SJCRH30 (cell line): ENCODE measurements at places on chromosomes 11 and 22.
A peak's percentile ranks its signal among the peaks of the same experiment; 100 is the strongest.

- no peaks in the 10 kb centered on the region for H3K27me3 ChIP-seq
- H3K27ac ChIP-seq, result no peak overlapping the region
- no peaks in the 10 kb centered on the region for H3K36me3 ChIP-seq
These were observed 79.0 kb downstream of the ABTB2 start for GRCh38 chr11:34278693-34279297.

DNA sequence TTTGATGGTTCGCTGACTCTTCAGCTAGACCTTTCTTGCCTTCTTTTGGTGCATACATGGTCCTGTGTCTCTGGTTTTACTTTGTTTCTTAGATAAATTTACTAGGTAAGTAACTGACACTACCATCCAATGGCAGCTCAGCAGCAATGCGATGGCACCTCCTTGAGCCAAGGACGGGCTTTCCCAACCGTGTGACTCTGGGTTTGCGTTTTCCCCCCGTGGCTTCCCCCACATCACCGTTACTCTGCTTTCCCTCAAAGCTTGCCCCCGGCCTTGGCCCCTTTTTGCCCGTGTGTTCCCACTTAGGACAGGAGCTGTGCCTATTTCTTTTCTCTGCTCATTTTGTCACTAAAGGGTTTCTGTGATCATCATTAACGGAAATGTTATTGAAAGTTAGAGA is 41.5 kb downstream of the TBC1D22A start:
- H3K27ac ChIP-seq, result no peak overlapping the region
- no peaks in the 10 kb centered on the region for H3K4me1 ChIP-seq
- H3K4me3 ChIP-seq, result no peak overlapping the region

DNA sequence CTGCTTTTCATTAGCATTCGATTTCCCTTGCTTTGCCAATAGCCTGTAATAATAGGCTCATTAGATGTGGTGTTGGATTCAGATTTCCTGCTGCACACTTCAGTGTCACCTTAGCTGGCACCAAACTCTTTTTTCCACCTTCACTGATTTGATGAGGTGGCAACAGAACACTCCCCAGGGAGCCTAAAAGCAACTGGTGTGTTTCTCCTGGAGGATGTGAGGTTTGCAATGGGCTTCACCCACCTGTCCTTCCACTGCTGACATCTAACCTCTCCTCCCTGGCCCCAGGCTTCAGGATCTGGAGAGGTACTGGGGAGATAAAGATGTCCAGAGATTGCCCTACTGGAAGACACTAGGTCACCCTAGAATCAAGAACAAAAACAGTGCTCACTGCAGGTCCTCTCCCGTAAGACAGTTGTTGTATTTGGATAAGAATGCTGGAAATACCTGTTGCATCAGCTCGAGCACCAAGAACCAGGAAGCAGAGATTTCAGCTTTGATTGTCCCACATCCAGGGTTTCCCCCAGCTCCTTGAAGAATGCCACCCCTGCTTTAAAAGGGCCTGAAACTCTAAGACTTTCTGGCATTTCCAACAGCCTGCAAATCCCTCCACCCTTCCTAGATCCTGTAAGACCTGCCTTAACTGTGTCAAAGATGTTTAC is 96.9 kb downstream of the SLC1A2 start:
- no peaks in the 10 kb centered on the region for H3K36me3 ChIP-seq
- H3K27ac ChIP-seq, result no peak overlapping the region
- H3K4me1 ChIP-seq, result peaks cover 17% of the 10 kb centered on the region

DNA sequence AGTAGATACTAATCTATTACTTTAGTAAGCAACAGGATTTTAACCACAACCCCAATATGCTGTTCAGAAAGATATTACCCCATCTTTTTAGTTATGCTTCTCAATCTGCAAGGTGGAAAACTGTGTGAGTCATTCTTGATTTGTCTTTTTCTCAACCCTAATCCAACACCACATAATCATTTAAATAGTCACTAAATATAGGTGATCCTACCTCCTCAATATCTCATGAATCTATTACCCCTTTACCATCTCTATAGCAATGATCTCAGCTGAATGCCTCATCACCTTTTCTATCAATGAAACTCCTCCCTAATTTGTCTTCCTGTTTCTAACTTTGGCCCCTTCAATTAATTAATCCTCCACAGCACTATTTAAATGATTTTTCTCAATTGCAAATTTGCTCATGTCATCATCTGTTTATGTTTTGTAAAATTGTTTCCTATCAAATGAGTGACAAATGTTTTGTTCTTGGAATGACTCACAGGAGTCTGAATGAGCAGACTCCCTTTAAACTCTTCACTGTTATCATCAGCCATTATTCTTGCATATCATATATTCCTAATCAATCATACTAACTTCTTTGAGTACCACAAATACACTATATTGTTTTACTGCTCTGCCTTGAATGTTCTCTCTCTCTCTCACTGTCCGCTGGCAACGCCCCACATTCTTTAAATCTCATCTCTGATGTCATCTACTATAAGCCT is 26.1 kb downstream of the SNX19 start:
- no peak overlapping the region for H3K4me3 ChIP-seq
- no peaks in the 10 kb centered on the region for H3K27me3 ChIP-seq
- no peak overlapping the region for H3K27ac ChIP-seq
- peaks cover 6% of the 10 kb centered on the region for H3K4me1 ChIP-seq
- no peak for DNase-seq
- peaks cover 9% of the 10 kb centered on the region; the same call in 1 of the 2 replicates for H3K36me3 ChIP-seq

DNA sequence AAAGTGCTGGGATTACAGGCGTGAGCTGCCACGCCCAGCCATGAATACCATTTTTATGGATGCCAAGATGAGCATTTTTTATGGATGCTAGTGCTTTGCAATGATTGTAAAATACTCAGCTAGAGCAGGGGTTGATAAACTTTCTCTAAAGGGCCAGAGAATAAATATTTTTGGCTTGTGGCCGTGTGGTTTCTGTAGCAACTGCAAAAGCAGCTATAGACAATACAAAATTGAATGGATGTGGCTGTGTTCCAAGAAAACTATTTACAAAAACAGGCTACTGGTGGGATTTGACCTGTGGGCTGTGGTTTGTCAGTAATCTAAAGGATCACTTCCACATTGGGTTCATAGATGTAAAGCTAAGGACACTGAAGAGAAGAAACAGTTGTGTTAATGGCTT is 56.0 kb downstream of the COMMD9 start:
- H3K4me3 ChIP-seq, result no peak overlapping the region
- H3K27ac ChIP-seq, result no peak overlapping the region
- peak; percentile 56 for DNase-seq

DNA sequence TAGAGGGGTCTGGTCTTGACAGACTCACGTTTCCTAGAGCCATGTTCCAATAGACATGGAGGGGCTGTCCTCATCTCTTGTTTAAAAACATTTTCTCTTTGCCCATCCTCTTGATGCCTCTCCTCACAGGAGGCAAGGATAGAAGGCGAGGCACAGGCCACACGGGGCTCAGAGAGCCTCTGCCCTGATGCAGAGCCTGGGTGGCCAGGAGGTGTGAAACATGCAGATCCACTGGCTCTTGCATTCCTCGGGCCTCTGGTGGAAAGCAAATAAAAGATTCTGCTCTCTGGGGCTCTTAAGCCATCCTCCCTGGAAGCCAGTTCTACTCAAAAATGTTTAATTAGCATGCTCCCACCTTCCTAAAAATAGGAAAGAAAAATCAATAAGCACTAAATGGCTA is 43.6 kb upstream of the NTM start:
- no peak overlapping the region for H3K4me3 ChIP-seq
- H3K27me3 ChIP-seq, result no peaks in the 10 kb centered on the region
- no peaks in the 10 kb centered on the region for H3K36me3 ChIP-seq
- no peaks in the 10 kb centered on the region for H3K4me1 ChIP-seq
- DNase-seq, result no peak

DNA sequence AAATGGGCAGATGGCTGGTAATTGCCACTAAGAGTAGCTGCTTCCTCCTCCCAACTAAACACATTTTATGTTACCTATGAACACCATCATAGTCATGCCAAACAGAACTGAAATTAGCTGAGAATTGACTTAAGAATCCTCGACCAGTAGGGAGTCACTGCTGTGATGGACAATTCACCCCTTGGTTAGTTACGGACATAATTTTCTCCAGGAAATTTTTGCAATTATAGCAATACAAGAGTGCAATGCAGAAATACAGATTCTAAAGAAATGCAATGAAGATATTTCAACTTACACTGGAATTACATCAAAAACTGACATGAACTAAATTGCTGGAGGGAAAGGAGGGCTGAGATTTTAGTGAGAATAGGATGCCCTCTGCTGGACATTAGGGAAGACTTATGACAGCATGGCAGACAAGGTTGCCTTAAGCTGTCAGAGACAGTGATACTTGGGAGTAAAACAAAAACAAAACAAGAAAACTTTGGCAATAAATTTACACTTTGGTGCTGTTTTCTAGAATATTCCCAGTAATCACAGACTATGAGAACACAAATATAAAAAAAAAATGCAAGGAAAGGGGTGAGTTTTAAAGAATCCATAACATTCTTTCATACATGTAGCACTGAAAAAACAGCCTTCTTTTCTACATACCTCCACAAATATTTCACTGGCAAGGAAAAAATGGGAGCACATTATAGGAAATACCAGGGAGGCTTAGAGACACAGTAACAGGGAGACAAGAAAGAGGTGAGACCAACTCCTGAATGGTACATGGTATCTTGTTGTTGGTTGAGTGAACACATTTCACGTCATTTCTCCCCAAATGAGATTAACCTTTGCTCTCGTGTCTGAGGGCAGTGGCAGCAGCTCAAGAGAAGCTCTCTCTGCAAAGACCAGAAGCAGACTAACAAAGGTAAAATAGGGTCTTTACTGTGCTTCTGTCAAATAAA is 11.2 kb upstream of the PPP2R1B start:
- no peak overlapping the region for H3K27ac ChIP-seq
- H3K4me1 ChIP-seq, result no peaks in the 10 kb centered on the region
- H3K4me3 ChIP-seq, result no peak overlapping the region
- DNase-seq, result peak; percentile 74

- H3K4me3 ChIP-seq, result no peak overlapping the region
- no peaks in the 10 kb centered on the region for H3K36me3 ChIP-seq
- H3K4me1 ChIP-seq, result peaks cover 14% of the 10 kb centered on the region; the same call in 1 of the 2 replicates
These were observed 3.8 kb downstream of the IFITM5 start for GRCh38 chr11:295351-296170.

GRCh38 chr11:83649528-83649855 is 363.3 kb upstream of the CCDC90B start:
- H3K27me3 ChIP-seq, result no peaks in the 10 kb centered on the region
- no peaks in the 10 kb centered on the region for H3K36me3 ChIP-seq
- no peak overlapping the region for H3K27ac ChIP-seq
- H3K4me3 ChIP-seq, result no peak overlapping the region
- H3K4me1 ChIP-seq, result no peaks in the 10 kb centered on the region
- no peak for DNase-seq

DNA sequence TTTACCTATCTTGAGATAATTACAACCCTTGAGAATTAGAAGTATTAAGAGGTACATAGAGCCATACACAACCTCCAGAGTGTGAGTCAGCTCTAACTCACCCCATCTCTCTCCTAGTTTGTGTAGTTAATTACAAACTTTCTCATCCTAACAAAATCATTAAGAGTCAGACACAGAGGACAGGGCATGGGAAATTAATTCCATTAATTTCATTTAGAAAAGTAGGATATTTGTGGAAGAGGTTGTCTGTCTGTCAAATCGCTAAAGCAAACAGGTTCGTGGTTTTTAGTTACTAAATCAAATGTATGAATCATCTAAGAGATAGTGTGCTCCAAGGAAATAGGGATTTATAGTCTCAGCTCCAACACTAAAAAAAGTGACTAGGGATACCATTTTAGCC is 1261.4 kb upstream of the TENM4 start:
- H3K36me3 ChIP-seq, result no peaks in the 10 kb centered on the region
- no peak for DNase-seq
- no peak overlapping the region for H3K27ac ChIP-seq
- no peaks in the 10 kb centered on the region for H3K4me1 ChIP-seq

GRCh38 chr11:40281052-40281580 is 1178.3 kb downstream of the LRRC4C start:
- no peak overlapping the region for H3K27ac ChIP-seq
- peaks cover 4% of the 10 kb centered on the region; the same call in 1 of the 2 replicates for H3K4me1 ChIP-seq
- 0 out of 2 replicates have a peak, but pooled peaks cover 6% of the 10 kb centered on the region for H3K27me3 ChIP-seq
- DNase-seq, result peak; percentile 15
- no peak overlapping the region for H3K4me3 ChIP-seq
- H3K36me3 ChIP-seq, result no peaks in the 10 kb centered on the region

- H3K27me3 ChIP-seq, result no peaks in the 10 kb centered on the region
- H3K36me3 ChIP-seq, result peaks cover 47% of the 10 kb centered on the region
- 0 out of 2 replicates have a peak overlapping the region, but pooled peaks have one; percentile 3 for H3K27ac ChIP-seq
- no peak overlapping the region for H3K4me3 ChIP-seq
These were observed 43.7 kb downstream of the CD82 start for GRCh38 chr11:44608991-44609782.

DNA sequence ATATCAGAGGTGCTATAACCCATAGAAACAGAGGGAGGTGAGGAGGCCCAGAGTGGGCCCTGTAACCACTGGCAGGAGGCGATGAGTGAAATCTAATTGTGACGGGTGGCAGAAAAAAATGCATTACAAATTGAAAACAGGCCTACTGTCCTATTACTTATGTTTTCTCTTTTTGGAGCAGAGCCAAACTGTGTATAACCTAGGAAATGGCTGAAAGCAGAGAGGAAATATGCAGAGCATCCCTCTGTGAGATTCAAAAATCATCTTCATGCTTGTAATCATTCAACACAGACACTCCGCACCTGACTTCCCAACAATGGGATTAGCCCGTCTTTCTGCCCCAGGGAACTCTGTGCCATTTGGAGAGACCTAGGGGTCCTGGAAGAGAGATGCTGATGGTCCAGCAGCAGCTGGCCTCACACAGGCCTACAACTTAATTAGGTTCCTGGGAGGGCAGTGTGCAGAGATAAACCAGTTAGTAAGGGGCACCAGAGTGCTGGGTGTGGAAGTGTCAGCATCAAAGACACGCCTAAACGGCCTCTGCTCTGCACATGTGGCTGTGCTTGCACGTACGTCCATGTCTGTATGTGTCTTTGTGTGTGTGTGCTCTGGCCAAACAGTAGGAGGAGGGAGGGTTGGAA is 41.8 kb downstream of the MAP6 start:
- peak overlapping the region; percentile 41; the same call in 1 of the 2 replicates for H3K27ac ChIP-seq
- no peaks in the 10 kb centered on the region for H3K36me3 ChIP-seq
- H3K4me3 ChIP-seq, result no peak overlapping the region
- no peak for DNase-seq

DNA sequence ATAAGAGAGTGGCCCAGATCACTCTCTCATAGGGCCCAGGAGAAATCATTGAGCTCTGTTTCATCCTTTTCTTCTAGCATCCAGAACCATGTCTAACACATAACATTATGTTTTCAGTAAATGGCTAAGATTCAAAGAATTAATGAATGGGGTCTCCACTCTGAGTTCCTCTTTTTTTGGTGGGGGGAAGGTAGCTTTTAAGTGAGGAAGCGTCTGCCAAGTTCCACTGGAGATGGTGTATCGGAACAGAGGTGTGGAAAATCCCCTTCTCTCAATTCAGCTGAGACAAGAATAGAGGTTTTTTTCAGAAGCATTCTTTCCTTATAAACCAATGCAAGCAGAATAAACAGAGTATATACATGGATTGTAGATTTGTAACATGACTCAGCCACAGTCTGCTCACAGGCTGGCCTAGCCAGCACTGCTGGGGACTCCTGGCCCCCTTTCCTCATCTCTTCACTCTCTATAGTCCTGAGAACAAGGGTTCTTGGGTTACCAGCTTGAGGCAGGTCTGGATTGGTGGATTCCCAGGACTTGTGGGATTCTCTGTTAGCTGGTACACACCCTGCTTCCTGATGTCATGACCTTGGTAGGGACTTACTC is 97.2 kb downstream of the TRAF6 start:
- no peaks in the 10 kb centered on the region for H3K4me1 ChIP-seq
- no peak overlapping the region for H3K27ac ChIP-seq
- H3K4me3 ChIP-seq, result no peak overlapping the region
- H3K27me3 ChIP-seq, result no peaks in the 10 kb centered on the region

- DNase-seq, result no peak
- H3K27me3 ChIP-seq, result no peaks in the 10 kb centered on the region
- H3K36me3 ChIP-seq, result peaks cover 6% of the 10 kb centered on the region; the same call in 1 of the 2 replicates
- H3K4me1 ChIP-seq, result no peaks in the 10 kb centered on the region
- no peak overlapping the region for H3K27ac ChIP-seq
These were observed 8.5 kb downstream of the FHIP1B start for GRCh38 chr11:6225896-6226295.
